ENCODE measurements at places on chromosomes 13 and 19. TPM values are rescaled to one million over a fixed set of nuclear protein-coding genes. Genes with fewer than 3 reads are reported as not detected.

The CEACAM18 gene
- total RNA-seq: not detected

The SLC6A16 gene
- 0.49 TPM for total RNA-seq

DNA sequence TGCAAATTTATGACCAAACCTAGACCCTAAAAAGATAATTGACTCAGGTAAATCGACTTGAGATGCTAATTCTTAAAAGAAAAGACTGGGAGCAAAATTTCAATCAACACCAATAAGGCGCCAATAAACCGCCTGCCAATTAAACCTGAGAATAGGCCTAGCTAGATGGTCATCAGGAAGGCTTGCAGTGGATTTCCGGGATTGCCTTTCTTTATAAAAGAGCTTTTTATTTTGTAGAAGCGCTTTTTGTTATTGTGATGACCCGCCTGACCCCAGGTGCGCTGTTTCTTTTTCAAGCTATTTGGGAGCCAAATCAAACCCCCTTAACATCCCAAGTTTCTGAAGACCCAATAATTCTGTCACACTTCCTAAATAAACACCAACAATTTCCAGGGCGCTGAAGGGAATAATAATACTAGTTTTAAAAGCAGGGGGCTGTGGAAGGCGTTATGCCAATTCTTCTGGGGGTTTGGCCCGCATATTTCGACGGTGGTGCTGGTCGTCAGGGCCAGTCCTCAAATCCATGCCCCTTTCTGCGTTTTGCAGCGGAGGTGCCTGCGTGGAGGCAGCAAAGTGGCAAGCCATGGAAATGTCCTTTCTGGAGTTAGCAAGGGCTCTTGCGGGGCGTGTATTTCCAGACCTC, 2.9 kb upstream of the ZIC5 start:
- no peak for DNase-seq

GRCh38 chr13:110388108-110388943, 81.2 kb downstream of the COL4A2 start:
- DNase-seq: peak; percentile 77

GRCh38 chr19:4362101-4362828, 18.9 kb downstream of the MPND start:
- DNase-seq: peak; percentile 19
